ENCODE measurements at places on chromosomes 3 and 15. TPM values are rescaled to one million over a fixed set of nuclear protein-coding genes. Genes with fewer than 3 reads are reported as not detected.

- H3K36me3 ChIP-seq, result no peaks in the 10 kb centered on the region
- no peak overlapping the region for H3K4me3 ChIP-seq
- H3K27ac ChIP-seq, result peak overlapping the region; percentile 88
- no peaks in the 10 kb centered on the region for H3K27me3 ChIP-seq
Observed at GRCh38 chr3:73511571-73512525, 112.9 kb downstream of the PDZRN3 start.

The TP63 gene
- total RNA-seq, result not detected

The GNAT1 gene
- total RNA-seq, result not detected

The CSK gene
- total RNA-seq, result 13.6 TPM

DNA sequence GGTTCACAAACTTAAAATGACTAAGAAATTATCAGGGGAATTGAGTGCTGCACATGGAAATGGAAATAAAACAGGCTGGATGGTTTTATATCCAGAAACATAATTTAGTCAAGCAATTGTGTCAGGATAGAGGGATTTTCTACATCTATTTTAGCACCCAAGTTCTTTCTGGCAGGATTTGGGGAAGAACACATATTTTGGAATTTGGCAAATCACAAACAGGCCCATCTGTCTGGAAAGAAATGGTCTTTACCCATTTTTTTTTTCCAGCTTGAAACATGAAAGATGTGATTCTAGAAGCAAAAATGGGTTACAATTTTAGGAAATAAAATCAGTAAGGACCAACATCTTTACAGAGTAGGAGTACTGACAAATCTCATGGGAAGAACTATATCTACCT lies 14.4 kb upstream of the UNC13C start:
- H3K27me3 ChIP-seq, result no peaks in the 10 kb centered on the region
- H3K4me1 ChIP-seq, result no peaks in the 10 kb centered on the region
- DNase-seq, result no peak
- H3K36me3 ChIP-seq, result no peaks in the 10 kb centered on the region

DNA sequence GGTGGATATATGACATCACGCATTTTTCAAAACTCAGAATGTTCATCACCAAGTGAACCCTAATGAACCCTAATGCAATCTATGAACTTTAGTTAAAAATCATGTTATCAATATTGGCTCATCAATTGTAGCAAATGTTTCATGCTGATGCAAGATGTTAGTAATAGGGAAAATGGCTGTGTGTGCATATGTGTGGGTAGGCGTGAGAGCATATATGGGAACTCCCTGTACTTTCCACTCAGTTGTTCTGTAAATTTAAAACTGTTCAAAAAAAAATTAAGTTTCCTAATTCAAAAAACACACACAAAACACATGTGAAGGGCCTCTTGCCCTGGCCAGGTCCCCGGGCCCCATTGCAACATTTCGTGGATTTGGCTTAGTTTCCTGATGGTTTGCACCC lies 89.7 kb upstream of the PROK2 start:
- no peak for DNase-seq
- H3K4me1 ChIP-seq, result no peaks in the 10 kb centered on the region
- H3K27ac ChIP-seq, result no peak overlapping the region
- H3K36me3 ChIP-seq, result no peaks in the 10 kb centered on the region

The NR2E3 gene
- under 0.01 TPM for total RNA-seq
